ENCODE measurements at places on chromosomes 12 and 14. TPM values are rescaled to one million over a fixed set of nuclear protein-coding genes. Genes with fewer than 3 reads are reported as not detected.

Gene CBLN3
- total RNA-seq: 5.3 TPM

Gene OR4K2
- total RNA-seq: not detected

DNA sequence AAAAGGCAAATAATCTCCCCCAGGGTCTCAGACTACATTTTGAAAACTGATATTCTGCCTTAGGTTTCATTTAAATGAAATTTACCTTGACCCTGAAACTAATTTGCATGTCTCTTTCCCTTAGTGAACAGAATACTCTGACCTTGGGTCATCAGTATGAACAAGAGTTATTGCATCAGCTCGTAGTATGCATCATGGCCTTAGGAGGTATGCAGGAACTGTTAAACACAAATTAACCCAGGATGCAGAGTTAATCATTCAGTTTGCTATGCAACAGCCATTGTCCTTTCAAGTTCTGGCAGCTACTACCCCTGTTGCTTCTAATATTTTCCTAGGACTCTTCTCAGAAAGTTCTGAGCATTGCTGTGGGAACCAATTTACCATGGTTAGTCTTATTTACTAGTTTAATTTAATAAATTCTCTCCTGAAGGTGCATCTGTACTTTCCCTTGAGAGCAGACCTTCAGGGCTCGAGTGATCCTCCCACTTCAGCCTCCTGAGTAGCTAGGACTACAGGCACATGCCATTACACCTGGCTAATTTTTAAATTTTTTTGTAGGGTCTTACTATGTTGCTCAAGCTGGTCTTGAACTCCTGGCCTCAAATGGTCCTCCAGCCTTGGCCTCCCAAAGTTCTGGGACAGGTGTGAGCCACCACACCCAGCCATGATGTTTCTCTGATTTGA, 126.7 kb downstream of the TTC6 start:
- H3K36me3 ChIP-seq: no peaks in the 10 kb centered on the region
- no peak overlapping the region for H3K4me3 ChIP-seq
- DNase-seq: no peak
- no peaks in the 10 kb centered on the region for H3K27me3 ChIP-seq
- H3K27ac ChIP-seq: no peak overlapping the region

- no peaks in the 10 kb centered on the region for H3K36me3 ChIP-seq
- no peaks in the 10 kb centered on the region for H3K27me3 ChIP-seq
- DNase-seq: no peak
- no peak overlapping the region for H3K27ac ChIP-seq
These were observed 75.5 kb downstream of the AVPR1A start for GRCh38 chr12:63075376-63076060.
